ENCODE measurements at places on chromosomes 2 and 18.

- DNase-seq = no peak
These were observed 68.7 kb downstream of the PXDN start for GRCh38 chr2:1675633-1676032.

- no peak for DNase-seq
These were observed 17.9 kb downstream of the KCNIP3 start for GRCh38 chr2:95314964-95315611.

DNA sequence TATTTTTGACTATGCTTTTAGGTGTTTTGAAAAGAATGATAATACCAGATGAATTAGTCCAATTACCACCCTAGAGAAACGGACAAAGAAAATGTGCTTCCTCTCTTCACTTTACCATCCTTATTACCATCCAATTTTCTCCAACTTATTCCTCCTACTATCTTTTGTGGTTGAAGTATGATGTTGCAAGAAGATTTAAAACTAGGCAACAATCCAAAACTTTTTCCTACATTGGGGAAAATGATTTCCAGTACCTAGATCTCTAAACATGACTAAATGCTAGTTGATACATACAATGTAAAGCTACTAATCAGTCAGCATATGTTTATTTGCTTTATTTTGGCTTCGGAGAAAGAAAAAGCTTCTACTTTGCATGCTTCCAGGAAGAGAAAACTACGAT lies 355.0 kb upstream of the LYPD1 start:
- DNase-seq = no peak

GRCh38 chr2:160301420-160301819 lies 101.3 kb upstream of the ITGB6 start:
- DNase-seq = no peak

GRCh38 chr2:111704246-111704645 lies 179.7 kb downstream of the ANAPC1 start:
- DNase-seq = peak; percentile 2

GRCh38 chr2:43515807-43516497 lies 79.9 kb downstream of the THADA start:
- no peak for DNase-seq

GRCh38 chr2:20584399-20585358 lies 66.2 kb downstream of the HS1BP3 start:
- DNase-seq = no peak

- DNase-seq = no peak
These were observed 48.1 kb upstream of the HPCAL1 start for GRCh38 chr2:10254373-10255188.

GRCh38 chr2:37553411-37554154 lies 117.9 kb downstream of the CDC42EP3 start:
- no peak for DNase-seq

- no peak for DNase-seq
These were observed 164.7 kb downstream of the GRB14 start for GRCh38 chr2:164456619-164457018.

DNA sequence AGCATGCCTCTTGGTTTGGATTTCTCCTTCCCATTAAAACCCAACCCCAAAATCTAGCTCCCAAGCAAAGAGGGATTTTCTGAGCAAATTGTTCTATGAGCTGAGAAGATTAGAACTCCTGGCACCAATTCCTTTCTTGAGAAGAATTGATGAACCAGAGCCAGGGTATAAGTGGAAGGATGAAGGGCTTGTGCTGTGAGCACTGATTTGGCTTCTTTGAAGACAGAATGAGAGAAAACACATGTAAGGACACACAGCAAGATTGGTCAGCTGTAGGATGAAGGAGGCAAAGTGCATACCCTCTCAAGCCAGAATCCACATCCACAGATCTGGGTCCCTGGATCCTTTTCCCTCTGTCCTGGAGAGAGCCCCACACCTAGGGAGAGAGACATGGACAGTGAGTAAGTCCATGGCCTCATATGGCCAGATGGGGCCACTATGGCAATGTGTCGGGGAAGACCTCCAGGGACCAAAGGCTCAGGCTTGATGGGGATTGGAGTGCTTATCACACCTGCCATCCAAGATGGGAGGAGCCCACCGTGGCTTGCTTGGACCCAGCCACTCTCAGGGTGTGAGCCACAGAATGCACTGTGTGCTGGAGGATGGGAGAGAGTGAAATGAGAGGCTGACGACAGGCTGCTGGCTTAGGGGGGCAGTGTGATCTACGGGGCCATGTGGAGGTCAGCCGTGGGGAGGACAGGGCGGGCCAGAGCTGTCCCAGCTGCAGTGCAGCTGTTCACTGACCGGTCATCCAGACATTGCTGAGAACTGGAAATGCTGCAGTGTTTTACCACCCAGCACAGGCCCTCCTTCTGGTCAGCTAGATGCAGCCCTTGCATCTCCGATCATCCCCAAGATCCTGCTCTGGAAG lies 339.8 kb downstream of the CYP26B1 start:
- DNase-seq = peak; percentile 70

GRCh38 chr2:58757971-58758370 lies 516.8 kb upstream of the FANCL start:
- no peak for DNase-seq

GRCh38 chr2:145086910-145087309 lies 567.0 kb upstream of the ZEB2 start:
- DNase-seq = no peak

DNA sequence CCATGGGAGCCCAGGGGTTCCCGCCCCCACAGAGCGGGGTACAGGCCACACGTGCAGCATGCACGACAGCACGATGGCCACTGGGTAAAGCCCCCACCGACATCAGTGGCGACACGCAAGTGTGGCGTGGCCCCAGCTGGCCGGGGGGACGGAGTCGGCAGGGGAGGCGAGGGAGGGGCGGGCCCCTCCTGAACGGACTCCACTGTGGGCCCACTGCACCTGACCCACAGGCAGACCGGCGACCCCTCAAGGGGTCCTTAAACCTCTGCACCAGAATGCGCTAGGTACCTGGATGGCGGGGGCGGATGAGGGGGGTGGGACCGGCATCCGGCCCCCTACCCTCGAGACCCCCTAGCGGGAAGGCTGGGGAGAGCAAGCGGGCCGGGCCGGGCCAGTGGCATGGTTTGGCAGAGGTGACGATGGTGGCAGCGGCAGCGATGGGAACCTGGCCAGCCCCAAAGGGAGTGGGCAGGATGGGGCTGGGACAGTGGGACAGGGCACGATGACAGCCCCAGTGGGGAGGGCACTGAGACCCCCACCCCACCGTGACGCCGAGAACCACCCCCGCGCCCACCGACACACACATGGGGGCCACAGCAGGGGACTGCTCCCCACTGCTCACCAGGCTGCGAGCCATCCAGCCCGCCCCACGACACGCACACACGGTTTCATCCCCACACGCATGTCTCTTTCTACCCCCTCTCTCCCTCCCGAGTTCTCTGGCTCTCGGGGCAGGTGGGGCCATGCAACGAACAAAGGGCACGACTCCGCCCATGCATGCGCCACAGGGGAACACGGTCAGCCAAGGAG lies 91.9 kb upstream of the ANKRD30BL start:
- DNase-seq = no peak

- DNase-seq = no peak
These were observed 769 bp downstream of the FAM110C start for GRCh38 chr2:45342-46130.

DNA sequence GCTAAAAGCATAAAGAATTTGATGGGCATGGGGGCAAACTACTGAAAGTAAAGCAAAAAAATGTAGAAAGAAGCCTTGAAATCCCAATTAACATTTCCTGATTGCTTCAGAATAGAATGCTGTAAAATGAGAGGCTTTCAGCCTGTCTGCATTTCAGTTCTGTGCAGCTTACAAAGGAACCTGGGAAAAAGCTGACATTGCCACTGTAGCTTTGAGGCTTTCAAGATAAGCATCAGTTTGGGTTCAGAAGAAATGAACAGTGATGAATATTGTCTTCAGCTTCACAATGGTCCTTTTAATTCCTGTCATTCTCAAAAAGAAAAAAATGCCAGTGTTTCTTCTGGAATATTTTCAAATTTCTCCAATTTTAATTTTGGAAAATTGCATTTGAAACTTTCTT lies 242.7 kb downstream of the LRRTM1 start:
- no peak for DNase-seq

- no peak for DNase-seq
These were observed 419.1 kb downstream of the SLC4A3 start for GRCh38 chr2:220046507-220046906.

DNA sequence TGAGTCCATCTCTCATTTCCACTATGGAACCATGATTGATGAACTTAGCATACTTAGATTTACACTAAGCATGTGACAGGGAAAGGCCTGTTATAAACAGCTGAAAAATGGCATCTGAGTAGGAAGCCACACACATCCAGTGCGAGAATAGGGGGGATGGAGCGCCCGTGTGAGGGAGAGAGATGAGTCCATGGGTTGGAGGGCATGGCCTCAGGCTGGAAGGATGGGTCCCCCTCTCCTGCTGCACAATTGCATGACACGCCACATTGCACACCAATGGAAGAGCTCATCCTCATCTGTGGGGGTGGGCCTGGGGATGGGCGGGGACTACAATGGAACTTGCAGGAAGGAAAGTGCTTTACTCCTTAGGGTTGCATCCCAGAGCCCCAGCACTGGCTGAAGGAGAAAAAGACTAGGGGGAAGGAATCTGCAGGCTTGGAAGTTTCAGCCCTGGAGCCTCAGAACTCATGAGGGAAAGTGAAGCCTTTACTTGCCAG lies 46.4 kb upstream of the CXCR4 start:
- no peak for DNase-seq

GRCh38 chr2:36663851-36664695 lies 32.4 kb upstream of the VIT start:
- DNase-seq = no peak

DNA sequence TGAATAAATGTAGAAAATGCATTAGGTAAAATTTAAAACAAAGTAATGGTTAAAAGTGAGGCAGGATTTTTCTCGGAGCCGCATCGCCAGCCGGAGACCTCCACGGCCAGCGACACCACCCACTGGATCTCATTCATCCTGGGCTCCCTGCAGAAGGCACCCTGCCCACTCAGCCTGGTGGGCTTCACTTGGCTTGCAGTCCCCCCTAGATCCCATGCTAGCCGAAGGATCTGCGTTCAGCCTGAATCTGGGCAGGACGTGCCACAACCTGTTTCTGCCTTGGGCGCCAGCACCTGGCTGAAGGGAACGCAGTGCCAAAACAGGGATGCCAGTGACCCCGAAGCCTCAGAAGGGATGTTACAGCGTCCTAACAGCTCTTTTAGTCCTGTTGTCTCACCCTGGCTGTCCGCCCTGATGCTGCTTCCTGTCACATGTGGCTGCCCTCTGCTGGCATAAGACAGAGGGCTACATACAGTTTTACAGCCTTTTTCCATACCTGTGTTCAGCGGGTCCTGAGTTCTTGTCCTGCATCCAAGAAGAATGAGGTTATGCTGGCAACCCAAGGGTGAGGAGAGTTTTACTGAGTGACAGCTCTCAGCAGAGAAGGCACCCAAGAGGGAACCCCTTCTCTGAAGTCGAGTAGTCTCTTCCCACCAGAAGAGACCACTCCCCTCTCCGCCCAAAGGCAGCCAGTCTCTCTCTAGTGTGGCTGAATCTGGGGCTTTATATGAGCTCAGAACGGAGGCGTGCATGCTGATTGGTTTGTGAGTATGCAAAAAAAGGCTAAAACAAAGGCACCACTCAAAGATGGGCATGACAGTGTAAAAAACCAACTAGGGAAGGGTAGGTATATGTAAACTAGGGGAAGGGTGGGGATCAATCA lies 173.1 kb upstream of the GYPC start:
- DNase-seq = no peak

GRCh38 chr2:178553047-178553446 lies 72.8 kb downstream of the PLEKHA3 start:
- DNase-seq = no peak

GRCh38 chr2:64699712-64700111 lies 46.0 kb upstream of the SERTAD2 start:
- DNase-seq = no peak

GRCh38 chr18:65468881-65469280 lies 281.9 kb upstream of the CDH7 start:
- no peak for DNase-seq

DNA sequence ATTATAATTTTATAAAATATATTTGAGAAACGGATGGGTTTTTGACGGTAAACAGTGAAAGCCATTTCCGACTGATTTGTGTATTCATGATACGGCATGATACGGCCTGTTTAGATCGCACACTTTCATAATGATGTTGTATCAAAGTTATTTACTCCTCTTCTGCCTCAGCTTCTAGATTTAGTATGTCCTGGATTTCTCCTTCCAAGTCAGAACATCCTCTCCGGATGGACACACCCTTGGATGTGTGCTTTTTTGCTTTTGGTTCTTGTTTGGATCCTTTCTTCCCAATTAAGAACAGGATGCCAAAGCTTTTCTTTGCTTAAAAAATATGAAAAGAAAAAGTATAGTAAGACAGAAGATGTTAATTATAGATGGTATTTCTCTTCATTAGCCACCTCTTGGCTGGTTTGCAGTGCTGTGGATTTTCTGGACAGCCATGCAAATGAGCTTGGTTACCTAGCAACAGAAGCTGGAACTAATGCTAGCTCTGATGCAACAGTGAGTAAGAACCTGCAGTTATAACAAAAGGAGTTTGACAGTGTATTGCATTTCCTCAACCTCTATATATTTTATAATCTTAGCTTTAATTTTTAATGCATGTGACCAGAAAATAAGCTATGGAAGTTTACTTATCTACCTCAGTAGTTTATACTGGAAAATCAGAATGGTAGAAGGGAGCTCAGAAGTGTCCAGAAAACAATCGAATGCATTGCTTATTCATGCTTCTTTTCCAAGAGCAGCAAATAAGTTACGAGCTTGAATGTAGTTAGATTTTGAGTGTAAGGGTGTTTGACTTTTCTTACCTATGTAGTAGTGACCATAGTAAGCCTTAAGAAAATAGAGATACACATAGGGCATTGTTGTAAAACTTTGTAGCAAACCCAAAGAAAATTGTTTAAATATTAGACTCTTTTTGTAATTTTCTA lies 27.9 kb downstream of the RMND5A start:
- no peak for DNase-seq

- DNase-seq = no peak
These were observed 248.5 kb downstream of the RNF144A start for GRCh38 chr2:7165736-7166135.

GRCh38 chr18:78857314-78858150 lies 122.1 kb upstream of the SALL3 start:
- DNase-seq = no peak

- no peak for DNase-seq
These were observed 30.3 kb downstream of the TANC1 start for GRCh38 chr2:158998551-158999248.

- no peak for DNase-seq
These were observed 66.5 kb downstream of the STK39 start for GRCh38 chr2:168180914-168181313.

All from right forelimb (tissue), 1 donor.